ENCODE measurements at places on chromosomes 6 and 20. TPM values are rescaled to one million over a fixed set of nuclear protein-coding genes. Genes with fewer than 3 reads are reported as not detected.

The PPP1R10 gene
- total RNA-seq = 72.7 TPM

The CTCFL gene
- 24.8 TPM for total RNA-seq

GRCh38 chr20:50098259-50098658 is 14.7 kb downstream of the UBE2V1 start:
- no peak overlapping the region for H3K27ac ChIP-seq
- H3K4me3 ChIP-seq = no peak overlapping the region
- DNase-seq = no peak
- no peaks in the 10 kb centered on the region for H3K27me3 ChIP-seq

DNA sequence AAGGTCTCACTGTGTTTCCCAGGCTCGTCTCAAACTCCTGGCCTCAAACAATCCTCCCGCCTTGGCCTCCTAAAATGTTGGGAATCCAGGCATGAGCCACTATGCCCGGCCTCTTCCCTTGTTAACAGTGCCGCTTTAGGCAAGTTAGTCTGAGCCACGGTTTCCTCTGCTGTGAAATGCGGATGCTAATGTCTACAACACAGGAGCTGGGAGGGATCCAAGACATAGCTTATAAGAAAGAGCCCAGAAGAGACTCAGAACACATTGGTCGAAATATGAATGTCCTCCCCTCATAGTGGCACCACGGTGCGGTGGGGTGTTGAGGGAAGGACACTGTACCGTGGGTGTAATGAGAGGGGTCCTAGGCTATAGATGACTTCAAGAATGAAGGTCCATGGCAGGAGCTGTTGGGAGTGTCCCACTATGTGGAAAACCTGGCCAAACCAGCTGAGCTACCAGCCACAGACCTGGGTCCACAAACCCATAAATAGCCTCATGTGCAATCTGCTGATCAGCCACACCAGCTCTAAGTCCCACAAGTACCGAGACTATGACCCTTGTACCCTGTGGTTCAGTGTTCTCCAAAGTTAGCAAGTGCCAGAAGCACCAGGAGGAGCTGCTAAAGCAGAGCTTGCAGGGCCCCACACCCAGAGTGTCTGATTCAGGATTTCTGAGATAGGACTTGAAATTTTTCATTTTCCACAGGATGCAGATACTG is 57.8 kb upstream of the ZFAND3 start:
- no peaks in the 10 kb centered on the region for H3K27me3 ChIP-seq
- H3K4me3 ChIP-seq = no peak overlapping the region
- no peak overlapping the region for H3K27ac ChIP-seq
- H3K36me3 ChIP-seq = no peaks in the 10 kb centered on the region
- no peak for DNase-seq
- H3K4me1 ChIP-seq = no peaks in the 10 kb centered on the region

GRCh38 chr20:32742322-32743236 is 688 bp downstream of the COMMD7 start:
- no peaks in the 10 kb centered on the region for H3K36me3 ChIP-seq
- no peak for DNase-seq
- H3K4me3 ChIP-seq = peak overlapping the region; percentile 80
- peak overlapping the region; percentile 86 for H3K27ac ChIP-seq
- H3K4me1 ChIP-seq = peaks cover 4% of the 10 kb centered on the region

The TMEM244 gene
- total RNA-seq = not detected

GRCh38 chr6:27251606-27252251 is 4.2 kb downstream of the PRSS16 start:
- H3K4me1 ChIP-seq = no peaks in the 10 kb centered on the region
- peak; percentile 89 for DNase-seq
- H3K27ac ChIP-seq = no peak overlapping the region

The MED20 gene
- 25.1 TPM for total RNA-seq

DNA sequence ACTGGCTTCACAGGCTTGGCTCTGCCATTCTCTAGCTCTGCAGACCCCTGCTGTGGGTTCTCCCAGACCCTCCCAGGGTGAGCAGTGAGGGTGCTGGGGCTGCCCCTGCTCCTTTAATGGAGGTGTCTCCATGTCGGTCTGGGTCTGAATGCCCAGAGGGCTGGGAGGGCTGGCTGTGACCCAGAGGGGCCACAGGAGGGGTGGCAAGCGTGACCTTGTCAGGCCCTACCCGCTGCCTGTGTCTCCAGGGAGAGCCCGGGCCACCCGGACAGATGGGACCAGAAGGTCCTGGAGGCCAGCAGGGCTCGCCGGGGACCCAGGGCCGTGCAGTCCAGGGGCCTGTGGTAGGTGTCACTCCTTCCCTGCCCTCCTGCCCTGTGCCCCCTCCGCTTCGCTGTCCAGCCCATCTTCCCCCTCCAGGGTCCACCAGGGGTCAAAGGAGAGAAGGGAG is 32.1 kb downstream of the COL20A1 start:
- H3K27ac ChIP-seq = no peak overlapping the region
- H3K4me3 ChIP-seq = no peak overlapping the region
- H3K27me3 ChIP-seq = no peaks in the 10 kb centered on the region
- H3K36me3 ChIP-seq = no peaks in the 10 kb centered on the region

DNA sequence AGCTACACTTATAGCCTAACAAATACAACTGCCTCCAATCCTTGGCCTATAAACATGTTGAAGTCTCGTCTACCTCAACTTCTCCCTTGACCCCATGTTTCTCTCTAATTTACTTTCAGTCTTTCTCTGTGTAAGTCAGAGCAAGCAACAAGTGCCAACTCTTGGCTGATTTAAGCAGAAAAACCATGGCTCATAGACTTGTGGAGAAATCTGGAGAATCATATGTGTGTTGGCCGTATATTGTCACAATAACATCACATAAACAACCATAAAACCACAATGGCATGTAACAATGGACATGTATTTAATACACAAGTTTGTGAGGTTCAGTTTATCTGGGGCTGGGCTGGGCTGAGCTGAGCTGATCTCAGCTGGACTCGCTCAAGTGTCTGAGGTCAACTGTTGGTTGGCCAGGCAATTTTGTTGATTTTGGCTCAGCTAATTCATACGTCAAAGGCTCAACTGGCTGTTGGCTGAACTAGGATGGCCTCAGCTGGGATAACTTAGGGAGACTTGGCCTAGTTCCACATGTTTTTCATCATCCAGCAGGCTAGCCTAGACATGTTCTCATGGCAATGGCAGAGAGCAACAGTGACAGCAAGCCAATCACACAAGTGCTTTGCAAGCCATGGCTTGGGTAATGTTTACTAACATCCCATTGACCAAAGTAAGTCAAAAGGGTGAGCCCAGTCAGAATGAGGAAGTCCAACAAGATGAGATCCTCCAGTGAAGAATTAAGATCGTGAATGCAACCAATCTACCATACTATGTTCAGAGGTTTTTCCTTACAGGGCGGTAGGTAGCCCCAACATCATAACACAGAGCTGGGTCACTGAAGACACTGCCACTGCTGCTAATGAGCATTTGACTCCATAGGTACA is 12.9 kb upstream of the TBC1D22B start:
- H3K36me3 ChIP-seq = no peaks in the 10 kb centered on the region
- H3K4me3 ChIP-seq = no peak overlapping the region
- peak overlapping the region; percentile 3 for H3K27ac ChIP-seq

DNA sequence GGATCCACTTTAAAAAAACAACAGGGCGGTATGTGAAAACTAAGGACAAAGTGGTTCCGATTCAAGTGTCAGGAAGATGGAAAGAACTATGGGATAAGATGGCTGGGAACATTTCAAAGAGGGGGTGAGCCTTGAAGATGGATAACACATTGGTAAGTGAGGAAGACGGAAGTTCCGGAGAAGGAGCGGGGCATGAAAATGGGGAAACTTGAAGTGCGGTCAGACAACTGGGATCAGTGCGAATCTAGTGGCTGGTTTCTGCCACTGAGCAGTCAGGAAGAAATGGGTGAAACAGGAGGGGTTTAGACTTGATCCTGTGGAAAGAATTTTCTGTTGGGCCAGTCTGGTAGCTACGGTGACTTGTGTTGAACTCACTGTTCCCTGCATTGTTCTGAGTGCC is 1.2 kb downstream of the NAA20 start:
- no peaks in the 10 kb centered on the region for H3K36me3 ChIP-seq
- H3K27me3 ChIP-seq = no peaks in the 10 kb centered on the region
- peak overlapping the region; percentile 87 for H3K4me3 ChIP-seq
- H3K4me1 ChIP-seq = peaks cover 29% of the 10 kb centered on the region
- DNase-seq = no peak

- no peaks in the 10 kb centered on the region for H3K36me3 ChIP-seq
- DNase-seq = no peak
- H3K4me3 ChIP-seq = no peak overlapping the region
Measured at GRCh38 chr20:38635721-38636288, 34.2 kb downstream of the ARHGAP40 start.

The HLA-DOB gene
- total RNA-seq = 0.31 TPM

DNA sequence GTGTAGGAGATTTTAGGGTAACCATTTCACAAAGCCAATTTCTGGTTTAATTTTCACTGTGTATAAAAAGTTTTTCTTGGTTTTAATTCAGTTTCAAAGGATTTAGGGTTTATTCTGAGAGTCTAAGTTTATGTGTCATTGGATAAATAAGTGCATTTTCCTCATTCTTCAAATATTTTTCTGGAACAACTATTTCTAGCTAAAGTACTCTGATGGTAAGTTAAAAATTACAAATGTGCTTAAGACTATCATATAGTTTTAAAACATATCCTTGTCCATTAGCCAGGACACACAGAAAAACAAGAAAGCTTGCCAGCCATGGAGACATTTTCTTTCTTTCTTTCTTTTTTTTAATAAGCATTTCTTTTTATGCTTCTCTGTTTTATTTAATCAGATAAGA is 333.0 kb downstream of the RFPL4B start:
- H3K27me3 ChIP-seq = no peaks in the 10 kb centered on the region
- no peak for DNase-seq
- peak overlapping the region; percentile 12 for H3K27ac ChIP-seq
- H3K4me3 ChIP-seq = no peak overlapping the region

The SLC22A3 gene
- total RNA-seq = 5.7 TPM

The TFAP2A gene
- 4.8 TPM for total RNA-seq

GRCh38 chr20:5400164-5400762 is 83.5 kb upstream of the PROKR2 start:
- no peak overlapping the region for H3K27ac ChIP-seq
- peak; percentile 23 for DNase-seq
- H3K36me3 ChIP-seq = no peaks in the 10 kb centered on the region
- H3K4me1 ChIP-seq = no peaks in the 10 kb centered on the region

DNA sequence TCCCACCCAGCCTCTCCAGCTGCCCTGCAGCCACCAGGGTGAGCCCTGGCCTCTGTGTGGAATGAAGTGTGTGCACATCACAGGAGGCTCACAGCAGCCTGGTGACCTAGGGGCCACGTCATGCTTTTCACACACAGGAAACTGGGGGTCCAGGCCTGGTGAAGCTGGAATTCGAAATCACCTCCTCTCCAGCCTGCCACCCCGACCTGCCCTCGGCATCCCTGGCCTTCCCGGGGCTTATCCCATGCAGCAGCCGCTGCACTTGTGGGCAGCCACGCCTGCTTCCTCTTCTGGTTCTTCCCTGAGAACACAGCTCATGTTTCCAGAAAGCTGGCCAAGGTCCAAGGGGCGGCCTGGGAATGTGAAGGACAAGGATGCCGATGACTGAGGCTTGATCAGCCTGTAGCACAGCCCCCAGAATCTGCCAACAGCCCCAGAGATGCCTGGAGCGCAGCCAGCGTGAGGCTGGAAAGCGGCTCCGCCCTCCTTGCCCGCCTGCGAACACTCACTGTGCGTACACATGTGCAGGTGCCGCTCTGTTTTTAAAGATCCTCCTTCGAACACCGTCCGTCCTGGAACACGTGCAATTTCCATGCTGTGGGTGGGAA is 4.2 kb upstream of the NTSR1 start:
- no peak overlapping the region for H3K27ac ChIP-seq
- H3K36me3 ChIP-seq = no peaks in the 10 kb centered on the region
- no peaks in the 10 kb centered on the region for H3K4me1 ChIP-seq
- no peaks in the 10 kb centered on the region for H3K27me3 ChIP-seq
- H3K4me3 ChIP-seq = no peak overlapping the region
- DNase-seq = peak; percentile 94

- H3K4me3 ChIP-seq = no peak overlapping the region
- DNase-seq = no peak
- no peaks in the 10 kb centered on the region for H3K36me3 ChIP-seq
- H3K27me3 ChIP-seq = no peaks in the 10 kb centered on the region
- H3K27ac ChIP-seq = no peak overlapping the region
- H3K4me1 ChIP-seq = no peaks in the 10 kb centered on the region
Measured at GRCh38 chr6:88914895-88915598, 48.4 kb downstream of the RNGTT start.

- no peaks in the 10 kb centered on the region for H3K36me3 ChIP-seq
- H3K4me1 ChIP-seq = peaks cover 71% of the 10 kb centered on the region
- peak overlapping the region; percentile 2 for H3K4me3 ChIP-seq
- H3K27me3 ChIP-seq = no peaks in the 10 kb centered on the region
- peak overlapping the region; percentile 80 for H3K27ac ChIP-seq
Measured at GRCh38 chr6:143746202-143747119, 68.7 kb downstream of the PHACTR2 start.

DNA sequence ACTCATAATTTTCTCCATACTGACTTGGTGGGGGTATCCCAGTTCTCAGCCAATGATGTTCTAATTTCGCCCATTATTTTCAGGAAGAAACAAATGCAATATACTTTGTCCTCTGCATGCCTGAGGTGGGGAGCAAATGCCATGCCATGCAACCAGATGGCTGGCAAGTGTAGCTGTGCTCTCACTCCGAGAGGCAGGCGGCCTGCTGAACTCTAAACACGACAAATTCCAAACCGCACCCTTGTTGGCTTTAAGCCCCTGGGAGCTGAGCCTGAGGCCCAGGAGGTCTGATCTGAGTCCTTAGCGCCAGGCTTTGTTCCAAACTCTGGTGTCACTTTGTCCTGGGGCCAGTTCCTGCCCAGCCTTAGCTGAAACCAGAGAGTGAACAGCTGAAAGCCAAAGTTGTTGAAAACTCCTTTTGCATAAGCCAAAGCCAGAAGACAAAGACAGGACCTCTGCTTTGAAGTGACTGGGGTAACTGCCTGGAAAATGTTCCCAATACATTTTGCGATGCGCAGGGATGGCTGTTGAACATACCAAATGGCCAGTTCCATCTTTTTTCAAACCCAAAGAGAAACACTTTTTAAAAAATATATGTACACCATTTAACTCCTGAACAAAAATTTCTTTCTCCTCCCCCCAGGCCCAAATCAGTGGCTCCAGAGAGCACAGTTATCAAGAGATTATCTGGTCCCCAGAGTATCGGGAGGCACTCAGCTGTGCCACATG is 46.2 kb downstream of the TTI1 start:
- DNase-seq = no peak
- H3K27ac ChIP-seq = no peak overlapping the region
- no peaks in the 10 kb centered on the region for H3K36me3 ChIP-seq
- H3K4me1 ChIP-seq = peaks cover 37% of the 10 kb centered on the region

GRCh38 chr6:64713175-64713574 is 993.9 kb downstream of the EYS start:
- H3K27ac ChIP-seq = no peak overlapping the region
- no peaks in the 10 kb centered on the region for H3K36me3 ChIP-seq
- no peak for DNase-seq
- no peak overlapping the region for H3K4me3 ChIP-seq
- H3K4me1 ChIP-seq = no peaks in the 10 kb centered on the region
- H3K27me3 ChIP-seq = no peaks in the 10 kb centered on the region

The CCN6 gene
- 3.5 TPM for total RNA-seq

- peaks cover 4% of the 10 kb centered on the region for H3K4me1 ChIP-seq
- no peaks in the 10 kb centered on the region for H3K27me3 ChIP-seq
- H3K27ac ChIP-seq = no peak overlapping the region
- DNase-seq = peak; percentile 90
- no peak overlapping the region for H3K4me3 ChIP-seq
Measured at GRCh38 chr20:43537921-43538877, 20.6 kb upstream of the SGK2 start.

All from testis (tissue), 5 donors.